ENCODE measurements at places on chromosomes 3 and 15. TPM values are rescaled to one million over a fixed set of nuclear protein-coding genes. Genes with fewer than 3 reads are reported as not detected.
A peak's percentile ranks its signal among the peaks of the same experiment; 100 is the strongest.

DNA sequence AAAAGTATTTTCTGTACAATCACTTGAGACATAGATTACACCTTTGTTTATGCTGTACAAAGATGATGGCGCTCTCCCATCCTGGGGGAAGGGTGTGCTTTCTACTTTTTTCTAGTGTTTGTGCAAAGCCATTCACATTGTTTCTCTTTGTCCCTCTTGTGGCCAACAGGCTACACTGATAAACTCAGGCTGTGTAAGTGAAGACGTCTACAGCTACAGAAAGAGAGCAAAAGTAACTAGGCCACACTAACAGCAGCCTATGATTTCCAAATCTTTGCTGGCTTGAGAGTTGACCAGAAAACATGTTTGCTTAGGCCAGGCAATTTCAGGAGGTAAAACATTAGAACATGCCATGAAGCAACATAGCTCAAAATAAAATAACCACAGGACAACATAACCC, 75.1 kb downstream of the FOXB1 start:
- no peaks in the 10 kb centered on the region for H3K36me3 ChIP-seq
- H3K27ac ChIP-seq = no peak overlapping the region
- H3K27me3 ChIP-seq = no peaks in the 10 kb centered on the region

DNA sequence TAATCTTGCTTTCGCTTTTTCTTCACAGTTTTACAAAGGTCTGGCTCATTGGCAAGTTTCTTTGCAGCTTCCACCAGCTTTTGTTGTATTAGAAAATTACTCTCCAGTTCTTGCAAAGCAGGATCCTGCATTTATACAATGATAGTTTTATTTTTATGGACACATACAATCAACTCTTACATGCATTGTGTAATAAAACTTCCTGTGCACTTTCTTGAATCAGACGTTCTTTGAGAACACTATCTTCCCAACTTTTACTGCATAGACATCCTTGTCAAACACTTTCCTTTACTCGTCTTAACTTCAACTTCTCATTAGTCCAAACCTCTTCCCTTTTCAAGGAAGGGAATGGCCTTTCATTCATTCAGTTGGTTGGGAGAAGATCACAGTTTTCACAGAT, 71.4 kb upstream of the LMOD3 start:
- DNase-seq = no peak
- H3K27me3 ChIP-seq = no peaks in the 10 kb centered on the region
- no peaks in the 10 kb centered on the region for H3K4me1 ChIP-seq
- H3K27ac ChIP-seq = no peak overlapping the region

GRCh38 chr3:170130532-170130931, 51.0 kb downstream of the PHC3 start:
- no peak for DNase-seq
- peaks cover 40% of the 10 kb centered on the region for H3K36me3 ChIP-seq
- H3K27ac ChIP-seq = no peak overlapping the region
- H3K27me3 ChIP-seq = no peaks in the 10 kb centered on the region
- no peak overlapping the region for H3K4me3 ChIP-seq

- H3K27ac ChIP-seq = no peak overlapping the region
- no peaks in the 10 kb centered on the region for H3K27me3 ChIP-seq
These were observed 36.8 kb downstream of the TMEM108 start for GRCh38 chr3:133074977-133075376.

GRCh38 chr15:63109920-63110319, 11.7 kb upstream of the LACTB start:
- no peak for DNase-seq
- no peak overlapping the region for H3K4me3 ChIP-seq
- no peaks in the 10 kb centered on the region for H3K4me1 ChIP-seq
- no peaks in the 10 kb centered on the region for H3K36me3 ChIP-seq
- H3K27ac ChIP-seq = no peak overlapping the region

- no peak overlapping the region for H3K4me3 ChIP-seq
- DNase-seq = no peak
- H3K36me3 ChIP-seq = no peaks in the 10 kb centered on the region
- H3K27me3 ChIP-seq = no peaks in the 10 kb centered on the region
- H3K4me1 ChIP-seq = no peaks in the 10 kb centered on the region
- H3K27ac ChIP-seq = no peak overlapping the region
These were observed 24.8 kb upstream of the MBNL1 start for GRCh38 chr3:152243721-152244516.

DNA sequence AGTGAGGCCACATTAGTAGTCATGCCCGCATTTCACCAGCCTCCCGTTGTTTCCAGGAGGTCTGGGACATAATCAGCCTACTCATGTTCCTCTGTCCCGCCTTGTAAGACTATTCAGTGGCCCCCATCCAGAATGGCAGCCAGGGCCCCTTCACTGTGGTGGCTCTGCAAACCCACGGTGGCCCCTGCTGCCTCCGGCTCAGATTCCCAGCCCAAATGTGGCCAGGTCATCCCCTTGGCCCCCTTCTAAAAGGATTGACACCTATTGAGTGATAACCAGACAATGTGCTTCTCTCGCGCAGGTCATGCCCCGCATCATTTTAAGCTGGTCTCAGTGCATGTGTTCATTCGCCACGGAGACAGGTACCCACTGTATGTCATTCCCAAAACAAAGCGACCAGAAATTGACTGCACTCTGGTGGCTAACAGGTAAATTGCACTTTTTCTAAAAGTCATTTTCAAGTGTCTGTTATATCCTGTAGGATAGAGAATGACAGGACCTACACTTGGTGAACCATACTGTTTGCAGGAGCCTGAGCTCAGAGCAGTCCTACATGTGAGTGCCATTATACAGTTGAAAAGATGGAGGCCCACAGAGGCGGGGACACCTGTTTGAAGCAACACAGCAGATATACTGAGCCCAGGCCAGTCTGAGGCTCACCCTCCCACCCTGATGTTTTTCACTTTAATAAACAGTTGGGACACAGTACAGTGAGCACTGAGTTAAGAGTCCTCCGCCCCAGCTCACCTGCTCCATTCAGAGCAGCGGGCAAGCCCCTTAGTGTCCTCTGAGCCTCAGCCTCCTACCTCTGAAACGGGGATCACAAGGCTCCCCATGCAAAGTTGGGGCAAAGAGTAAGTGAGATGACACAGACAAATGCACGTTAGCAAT, 47.7 kb downstream of the PXYLP1 start:
- H3K4me1 ChIP-seq = no peaks in the 10 kb centered on the region
- no peak for DNase-seq
- peaks cover under 1% of the 10 kb centered on the region for H3K36me3 ChIP-seq
- no peak overlapping the region for H3K27ac ChIP-seq

DNA sequence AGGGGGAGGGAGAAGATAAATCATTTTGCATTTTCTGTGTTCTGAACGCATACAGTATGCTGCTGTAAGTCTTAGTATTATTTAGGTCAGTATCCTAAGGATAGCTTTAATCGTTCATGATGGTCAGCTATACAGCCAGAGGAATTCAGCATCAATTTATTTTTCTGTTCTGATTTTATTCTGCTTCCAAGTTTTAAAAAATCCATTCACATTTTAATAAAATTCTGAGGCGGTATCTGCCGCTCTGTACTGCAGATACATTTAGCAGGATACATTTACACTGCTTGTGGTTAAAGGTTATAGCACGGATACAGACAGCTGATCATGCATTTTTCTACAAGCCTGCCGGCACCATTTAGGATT, 17.8 kb downstream of the ZBTB38 start:
- H3K27me3 ChIP-seq = no peaks in the 10 kb centered on the region
- peaks cover 2% of the 10 kb centered on the region for H3K4me1 ChIP-seq
- no peaks in the 10 kb centered on the region for H3K36me3 ChIP-seq
- H3K4me3 ChIP-seq = no peak overlapping the region
- no peak overlapping the region for H3K27ac ChIP-seq

GRCh38 chr3:141444586-141445285, 42.1 kb upstream of the RASA2 start:
- no peak for DNase-seq
- no peaks in the 10 kb centered on the region for H3K27me3 ChIP-seq
- H3K4me3 ChIP-seq = no peak overlapping the region
- no peaks in the 10 kb centered on the region for H3K4me1 ChIP-seq
- no peak overlapping the region for H3K27ac ChIP-seq

GRCh38 chr15:100235030-100235617, 106.7 kb downstream of the ADAMTS17 start:
- no peak overlapping the region for H3K27ac ChIP-seq
- no peak overlapping the region for H3K4me3 ChIP-seq
- no peak for DNase-seq

DNA sequence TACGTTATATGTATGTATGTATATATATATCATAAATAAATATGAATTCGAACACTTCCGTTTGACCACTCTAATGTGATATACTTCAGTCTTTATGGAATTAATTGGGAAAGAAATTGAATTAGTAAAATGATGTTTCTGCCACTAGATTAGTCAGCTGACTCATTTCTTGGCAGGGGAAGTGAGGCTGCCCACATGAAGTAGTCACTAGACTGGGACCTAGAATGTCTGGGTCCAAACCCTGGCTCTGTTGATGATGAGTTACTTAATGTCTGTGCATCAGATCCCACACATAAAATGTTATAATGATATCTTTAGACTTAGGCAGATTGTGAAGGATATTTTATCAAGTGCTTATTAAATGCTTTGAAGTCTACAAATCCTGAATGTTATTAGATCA, 27.4 kb upstream of the ARL14 start:
- no peak overlapping the region for H3K4me3 ChIP-seq
- no peak for DNase-seq
- H3K36me3 ChIP-seq = no peaks in the 10 kb centered on the region
- no peak overlapping the region for H3K27ac ChIP-seq

GRCh38 chr3:4460334-4460733, 6.7 kb downstream of the SUMF1 start:
- no peaks in the 10 kb centered on the region for H3K27me3 ChIP-seq
- DNase-seq = no peak
- no peaks in the 10 kb centered on the region for H3K36me3 ChIP-seq

GRCh38 chr3:158790901-158791589, 10.8 kb upstream of the MFSD1 start:
- H3K27me3 ChIP-seq = no peaks in the 10 kb centered on the region
- H3K27ac ChIP-seq = no peak overlapping the region
- no peaks in the 10 kb centered on the region for H3K4me1 ChIP-seq
- no peak overlapping the region for H3K4me3 ChIP-seq

DNA sequence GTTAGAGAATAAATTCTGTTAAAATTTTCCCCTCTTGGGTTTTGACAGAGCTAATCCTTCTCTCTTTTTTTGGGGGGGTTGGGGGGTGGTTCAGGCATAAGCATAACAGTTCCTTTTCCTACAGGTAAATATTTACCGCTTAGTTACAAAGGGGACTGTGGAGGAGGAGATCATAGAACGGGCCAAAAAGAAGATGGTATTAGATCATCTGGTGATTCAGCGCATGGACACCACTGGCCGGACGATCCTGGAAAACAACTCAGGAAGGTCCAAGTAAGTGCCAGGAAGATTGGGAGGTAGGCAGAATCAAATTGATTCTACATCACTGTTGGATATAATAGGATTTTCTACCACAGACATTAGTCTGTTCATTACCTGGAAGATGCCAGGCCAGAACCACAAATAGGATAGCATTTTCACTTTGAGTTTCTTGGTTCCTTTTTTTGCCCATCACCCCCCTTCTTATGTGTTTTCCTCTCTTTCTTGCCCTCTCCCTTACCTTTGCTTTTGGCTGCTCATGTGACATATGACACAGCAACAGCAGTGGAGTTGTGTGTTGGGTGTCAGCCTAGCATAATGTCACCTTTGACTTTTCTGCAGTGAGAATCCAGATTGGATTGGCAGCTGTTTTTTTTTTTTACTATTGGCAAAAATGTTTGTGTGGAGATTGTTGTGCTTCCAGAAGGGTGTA, 79.0 kb downstream of the CHD2 start:
- H3K27me3 ChIP-seq = no peaks in the 10 kb centered on the region
- no peak overlapping the region for H3K4me3 ChIP-seq
- H3K4me1 ChIP-seq = no peaks in the 10 kb centered on the region
- no peak for DNase-seq

DNA sequence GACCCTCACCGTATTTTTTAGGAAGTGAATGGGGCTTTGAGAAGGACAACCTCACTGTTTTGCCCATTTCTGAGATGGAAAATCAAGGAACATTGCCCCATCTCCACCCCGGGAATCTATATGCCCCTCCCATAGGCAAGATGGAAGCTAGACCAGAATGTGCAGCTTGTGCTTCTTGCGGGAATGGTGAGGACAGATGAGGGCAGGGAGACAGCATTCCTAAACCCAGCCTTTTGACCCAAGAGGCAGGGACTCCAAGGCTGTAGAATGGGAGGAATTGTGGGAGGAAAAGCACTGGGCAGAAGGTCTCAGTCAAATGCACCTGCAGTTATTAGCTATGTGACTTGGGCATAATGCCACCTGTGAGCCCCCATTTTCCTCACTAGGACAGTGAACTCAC, 66.9 kb downstream of the SMAD3 start:
- H3K27ac ChIP-seq = no peak overlapping the region
- no peak overlapping the region for H3K4me3 ChIP-seq
- no peak for DNase-seq
- no peaks in the 10 kb centered on the region for H3K27me3 ChIP-seq
- H3K36me3 ChIP-seq = peaks cover 3% of the 10 kb centered on the region

DNA sequence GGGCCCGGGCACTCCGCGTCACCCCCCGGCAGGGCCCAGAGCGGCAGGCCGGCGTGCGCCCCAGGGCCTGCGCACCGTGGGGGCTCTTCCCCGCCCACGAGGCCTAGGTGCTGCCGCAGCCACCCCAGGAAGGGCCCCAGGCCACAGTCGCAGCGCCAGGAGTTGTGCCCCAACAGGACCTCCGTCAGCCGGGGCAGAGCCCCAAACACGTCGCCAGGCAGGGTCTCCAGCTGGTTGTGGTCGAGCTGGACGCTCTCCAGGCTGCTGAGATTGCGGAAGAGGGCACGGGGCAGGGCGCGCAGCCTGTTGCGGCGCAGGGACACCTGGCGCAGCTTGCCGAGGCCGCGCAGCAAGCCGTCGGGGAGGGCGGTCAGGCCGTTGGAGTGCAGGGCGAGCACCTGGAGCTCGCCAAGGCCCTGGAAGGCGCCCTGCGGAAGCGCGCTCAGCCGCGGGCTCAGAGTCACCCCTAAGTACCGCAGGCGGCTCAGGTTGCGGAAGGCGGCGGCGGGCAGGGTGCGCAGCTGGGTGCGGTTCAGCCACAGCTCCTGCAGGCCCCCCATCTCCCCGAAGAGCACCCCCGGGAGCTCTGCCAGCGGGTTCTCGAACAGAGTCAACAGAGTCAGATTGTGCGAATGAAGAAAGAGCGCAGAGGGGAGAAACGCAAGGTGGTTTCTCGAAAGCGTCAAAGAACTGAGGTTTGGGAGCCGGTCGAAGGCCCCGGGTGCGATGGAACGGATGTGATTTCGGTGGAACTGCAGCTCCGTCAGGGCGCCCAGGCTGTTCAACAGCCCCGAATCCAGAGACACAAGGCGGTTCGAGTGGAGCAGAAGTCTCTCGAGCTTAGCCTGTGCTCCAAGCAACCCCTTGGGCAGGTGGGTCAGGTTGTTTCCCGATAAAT, 2.0 kb downstream of the GP5 start:
- H3K4me1 ChIP-seq = peaks cover 2% of the 10 kb centered on the region
- H3K27ac ChIP-seq = no peak overlapping the region
- DNase-seq = peak; percentile 66
- H3K4me3 ChIP-seq = no peak overlapping the region
- H3K27me3 ChIP-seq = peaks cover 16% of the 10 kb centered on the region

The ADCY5 gene
- 6.1 TPM for total RNA-seq

The UBA5 gene
- total RNA-seq = 39.2 TPM

The PEX11A gene
- 1.3 TPM for total RNA-seq

The TGM4 gene
- total RNA-seq = not detected

The RYR3 gene
- 0.85 TPM for total RNA-seq

The WDR93 gene
- not detected for total RNA-seq

The ITPKA gene
- 0.77 TPM for total RNA-seq

The SLC24A5 gene
- not detected for total RNA-seq

The DOCK3 gene
- total RNA-seq = 7.0 TPM

The SLC28A1 gene
- not detected for total RNA-seq

The SLC35G2 gene
- 5.4 TPM for total RNA-seq

The SI gene
- not detected for total RNA-seq

Data from H9 (cell line).